Activated CD8-positive, alpha-beta T cell treated with anti-CD3 and anti-CD28 coated beads, Interleukin-2, amount 10 ng/mL, durations not matched to agents 7 days and 5 days (primary cell): ENCODE measurements at places on chromosomes 3 and 15.

DNA sequence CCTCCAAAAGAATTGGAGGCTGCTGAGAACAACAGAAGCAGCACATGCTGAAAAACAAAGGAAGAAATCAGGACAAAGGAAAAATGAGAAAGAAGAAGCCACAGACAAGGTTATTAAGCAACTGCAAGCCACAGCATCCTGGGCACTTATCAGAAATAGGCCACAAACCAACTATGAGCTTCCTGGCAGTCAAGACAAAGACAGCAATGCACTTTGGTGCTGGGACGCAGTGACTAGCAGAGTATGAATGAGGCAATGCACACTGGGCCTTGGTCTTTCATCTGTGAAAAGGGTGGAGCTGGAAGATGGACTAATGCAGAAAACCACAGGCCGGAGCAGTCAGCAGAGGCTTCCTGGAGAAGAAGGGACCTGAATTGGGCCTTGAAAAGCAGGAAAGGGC is 56.0 kb upstream of the LINGO1 start:
- H3K27ac ChIP-seq = no peak overlapping the region
- H3K4me1 ChIP-seq = peaks cover 13% of the 10 kb centered on the region
- no peak overlapping the region for H3K4me3 ChIP-seq
- H3K36me3 ChIP-seq = no peaks in the 10 kb centered on the region

- no peak for DNase-seq
- no peak overlapping the region for H3K27ac ChIP-seq
- H3K4me1 ChIP-seq = no peaks in the 10 kb centered on the region
These were observed 71.0 kb downstream of the NOX5 start for GRCh38 chr15:69085325-69086081.

DNA sequence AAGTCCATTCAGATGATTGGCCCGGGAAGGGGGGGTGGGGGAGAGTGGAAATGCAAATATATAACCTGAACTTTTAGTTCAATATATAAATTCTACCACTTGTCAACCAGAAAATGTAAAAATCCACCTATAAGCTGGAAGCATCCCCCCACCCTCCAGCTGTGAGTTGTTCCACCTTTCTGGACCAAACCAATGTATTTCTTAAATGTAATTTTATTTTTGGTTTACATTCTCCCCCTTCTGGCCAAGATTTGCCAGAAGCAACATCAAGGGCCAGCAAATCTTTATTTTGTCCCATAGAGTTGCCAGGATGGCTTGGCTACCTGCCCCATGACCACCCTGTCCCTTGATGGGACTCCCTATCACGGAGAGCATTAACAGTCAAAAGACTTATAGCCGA is 545.7 kb downstream of the TBL1XR1 start:
- no peak overlapping the region for H3K27ac ChIP-seq
- no peaks in the 10 kb centered on the region for H3K4me1 ChIP-seq
- no peak for DNase-seq
- no peaks in the 10 kb centered on the region for H3K36me3 ChIP-seq

- no peak for DNase-seq
- peaks cover 16% of the 10 kb centered on the region for H3K36me3 ChIP-seq
- H3K27ac ChIP-seq = no peak overlapping the region
These were observed 30.5 kb downstream of the TNK2 start for GRCh38 chr3:195877767-195878423.

DNA sequence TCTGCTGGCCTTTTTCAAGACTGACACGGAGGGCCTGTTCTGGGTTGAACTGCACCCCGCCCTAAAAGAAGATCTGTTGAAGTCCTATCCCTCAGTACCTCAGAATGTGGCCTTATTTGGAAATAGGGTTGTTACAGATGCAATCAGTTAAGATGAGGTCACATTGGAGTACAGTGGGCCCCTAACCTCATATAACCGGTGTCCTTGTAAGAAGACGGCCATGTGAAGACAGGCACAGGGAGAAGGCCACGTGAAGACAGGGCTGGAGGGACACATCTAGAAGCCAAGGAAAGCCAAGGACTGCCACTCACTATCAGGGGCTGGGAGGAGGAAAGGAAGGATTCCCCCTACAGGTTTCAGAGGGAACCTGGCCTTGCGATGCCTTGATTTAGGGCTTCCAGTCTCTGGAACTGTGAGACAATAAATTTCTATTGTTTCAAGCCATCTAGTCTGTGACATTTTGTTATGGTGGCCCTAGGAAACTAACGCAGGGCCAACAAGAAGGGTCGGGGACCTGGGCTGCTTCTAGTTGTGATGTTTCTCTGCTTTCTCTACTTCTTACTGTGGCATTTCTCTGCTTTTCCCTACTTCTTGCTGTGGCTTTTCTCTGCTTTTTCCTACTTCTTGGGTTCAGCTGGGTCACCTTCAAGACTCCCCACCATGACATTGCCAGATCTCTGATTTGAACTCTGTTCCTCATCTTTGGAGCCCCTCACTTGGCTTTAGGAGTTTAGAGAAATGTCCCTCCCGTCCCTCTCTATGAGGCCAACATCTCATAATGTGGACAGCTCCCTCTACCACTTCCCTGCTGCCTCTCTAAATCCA is 4.8 kb upstream of the CCDC174 start:
- no peak overlapping the region for H3K4me3 ChIP-seq
- H3K27ac ChIP-seq = no peak overlapping the region
- H3K27me3 ChIP-seq = peaks cover 15% of the 10 kb centered on the region
- no peak for DNase-seq

DNA sequence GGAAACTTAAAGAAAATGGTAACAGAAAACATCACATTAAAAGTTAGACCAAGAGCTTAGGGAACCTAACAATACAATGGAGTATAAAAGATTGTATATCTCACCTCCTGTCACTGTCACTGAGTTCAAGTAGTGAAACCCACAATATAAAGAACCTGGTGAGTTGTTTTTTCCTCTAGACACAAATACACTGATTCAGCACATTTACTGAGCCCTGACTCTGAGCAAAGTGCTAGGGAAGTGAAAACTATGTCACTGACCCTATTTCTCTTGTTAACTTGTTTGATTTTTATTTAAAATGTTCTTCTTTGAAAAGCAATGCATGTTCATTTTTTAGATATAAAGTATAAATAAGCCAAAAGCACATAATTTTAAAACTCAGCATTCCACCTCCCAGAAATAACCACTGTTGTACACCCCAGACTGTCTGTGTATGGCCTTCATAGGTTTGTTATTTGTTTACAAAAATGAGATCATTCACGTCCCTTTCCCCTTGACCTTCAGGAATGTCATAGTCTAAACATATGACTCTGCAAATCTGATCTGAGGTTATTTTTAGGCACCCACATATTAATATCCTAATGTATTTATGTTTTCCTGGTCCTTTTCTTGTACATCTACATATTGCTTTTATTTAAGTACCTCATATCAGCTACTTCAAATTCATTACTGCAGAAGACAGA is 69.2 kb upstream of the CSTA start:
- peaks cover 6% of the 10 kb centered on the region for H3K4me1 ChIP-seq
- H3K27ac ChIP-seq = no peak overlapping the region
- H3K4me3 ChIP-seq = no peak overlapping the region

- H3K27ac ChIP-seq = no peak overlapping the region
- no peaks in the 10 kb centered on the region for H3K27me3 ChIP-seq
- no peaks in the 10 kb centered on the region for H3K36me3 ChIP-seq
- H3K4me1 ChIP-seq = no peaks in the 10 kb centered on the region
- H3K4me3 ChIP-seq = no peak overlapping the region
- no peak for DNase-seq
These were observed 283.8 kb downstream of the C3orf38 start for GRCh38 chr3:88433568-88433967.

DNA sequence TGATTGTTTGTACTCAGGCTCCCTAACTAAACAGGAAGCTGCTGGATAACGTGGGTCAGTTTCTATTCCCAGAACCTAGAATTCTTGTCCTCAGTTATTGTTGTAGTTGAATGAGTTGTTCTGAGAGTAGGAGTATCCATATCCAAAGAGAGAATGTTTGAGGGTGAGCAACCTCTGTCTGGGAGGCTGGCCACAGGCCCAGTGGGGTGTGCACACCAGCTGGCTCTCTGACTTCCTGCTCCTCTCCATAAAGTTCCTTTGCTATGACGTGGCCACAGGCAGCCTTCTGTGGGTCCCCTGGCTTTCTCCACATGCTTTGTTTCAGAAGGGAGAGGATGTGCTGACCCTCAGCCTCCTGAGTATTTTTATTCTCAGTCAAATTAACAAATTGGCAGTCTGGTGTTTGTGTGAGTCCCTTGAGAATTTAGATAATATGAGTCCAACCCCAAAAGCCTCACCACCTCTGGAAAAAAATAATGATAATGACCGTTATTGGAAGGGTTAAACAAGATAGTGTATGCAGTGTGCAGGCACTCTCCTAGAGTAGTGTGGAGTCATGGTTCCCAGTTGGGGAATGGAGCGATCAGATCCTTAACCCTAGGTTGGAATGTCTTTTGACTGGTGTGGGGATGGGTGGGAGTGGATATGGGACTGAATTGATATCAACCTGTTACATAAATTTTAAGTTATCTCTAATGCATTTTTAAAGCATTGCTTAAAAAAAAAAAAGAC is 47.6 kb upstream of the MED12L start:
- no peaks in the 10 kb centered on the region for H3K4me1 ChIP-seq
- H3K36me3 ChIP-seq = no peaks in the 10 kb centered on the region
- H3K4me3 ChIP-seq = no peak overlapping the region
- no peak for DNase-seq
- H3K27me3 ChIP-seq = peaks cover 8% of the 10 kb centered on the region

- H3K4me1 ChIP-seq = no peaks in the 10 kb centered on the region
- H3K4me3 ChIP-seq = no peak overlapping the region
- H3K27ac ChIP-seq = no peak overlapping the region
- no peaks in the 10 kb centered on the region for H3K27me3 ChIP-seq
These were observed 156.2 kb downstream of the ADAMTSL3 start for GRCh38 chr15:83810110-83810509.

DNA sequence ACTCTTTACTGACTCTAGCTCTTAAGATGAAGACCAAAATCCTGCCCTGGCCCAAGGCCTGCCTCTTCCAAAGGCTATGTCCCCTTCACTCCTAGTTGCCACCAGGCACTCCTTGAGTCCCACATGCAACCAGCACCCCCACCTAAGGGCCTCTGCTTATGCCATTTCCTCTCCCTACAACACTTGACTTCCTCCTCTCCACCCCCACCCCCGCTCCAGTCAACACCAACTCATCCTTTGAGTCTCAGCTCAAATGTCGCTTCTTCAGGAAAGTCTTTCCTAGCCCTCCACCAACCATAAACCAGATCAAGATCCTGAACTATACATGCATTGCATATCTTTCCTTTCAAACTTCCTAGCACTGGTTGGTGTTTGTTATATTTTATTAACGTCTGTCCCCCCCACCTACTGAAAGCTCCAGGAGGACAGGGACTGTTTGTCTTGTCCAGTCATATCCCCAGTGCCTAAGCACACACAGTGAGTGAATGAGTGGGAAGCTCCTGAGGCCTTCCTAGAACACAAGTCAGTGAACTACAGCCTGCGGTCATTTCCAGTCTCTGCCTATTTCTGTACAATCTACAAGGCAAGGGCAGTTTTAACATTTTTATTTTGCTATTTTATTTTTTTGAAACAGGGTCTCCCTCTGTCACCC is 7.3 kb downstream of the TBC1D2B start:
- DNase-seq = peak; percentile 63
- H3K36me3 ChIP-seq = peaks cover 68% of the 10 kb centered on the region
- H3K27ac ChIP-seq = peak overlapping the region; percentile 95
- H3K4me3 ChIP-seq = peak overlapping the region; percentile 70

- H3K27ac ChIP-seq = no peak overlapping the region
- H3K36me3 ChIP-seq = no peaks in the 10 kb centered on the region
- no peak overlapping the region for H3K4me3 ChIP-seq
These were observed 234.8 kb upstream of the WNT5A start for GRCh38 chr3:55721716-55722484.

DNA sequence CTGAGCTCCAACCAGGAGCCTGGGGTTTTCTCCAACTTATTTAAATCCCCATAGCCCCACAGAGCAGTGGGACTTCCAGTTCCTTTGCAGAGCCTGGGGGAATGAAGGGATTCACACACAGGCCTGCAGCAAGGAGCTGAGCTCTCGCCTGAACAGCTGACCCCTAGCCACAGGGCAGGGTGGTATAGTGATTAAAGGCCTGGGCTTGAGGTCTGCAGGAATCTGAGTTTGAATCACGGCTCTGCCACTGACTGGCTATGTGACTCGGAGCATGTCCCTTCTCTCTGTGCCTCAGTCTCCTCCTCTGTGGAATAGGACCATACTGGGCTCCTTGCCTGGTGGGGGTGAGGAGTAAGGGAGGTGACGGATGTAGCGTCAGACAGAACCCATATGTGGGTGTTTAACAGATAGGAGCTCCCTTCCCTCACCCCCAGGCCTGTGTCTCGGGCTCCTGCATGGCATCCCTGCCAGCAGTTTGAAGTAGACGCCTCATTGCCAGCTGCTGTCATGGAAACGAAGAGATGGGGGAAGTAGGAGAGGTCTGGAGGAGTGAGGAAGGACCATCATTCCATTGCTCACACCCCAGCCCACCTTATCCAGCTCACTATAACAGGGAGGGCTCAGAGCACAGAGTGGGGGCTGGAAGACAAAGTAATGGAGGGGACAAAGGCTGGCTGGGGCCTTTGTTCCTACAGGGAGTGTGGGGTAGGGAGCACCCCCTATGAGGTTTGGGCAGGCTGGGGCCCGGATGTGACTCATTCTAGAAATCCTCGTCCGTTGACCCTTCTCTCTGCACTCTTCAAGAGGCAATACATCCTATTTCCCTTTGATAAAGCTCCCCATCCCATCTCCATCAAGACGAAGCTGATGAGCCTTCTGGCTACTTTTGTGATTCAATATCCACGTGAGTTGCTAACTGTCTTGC is 14.8 kb downstream of the HRH1 start:
- no peak for DNase-seq
- H3K27me3 ChIP-seq = peaks cover 18% of the 10 kb centered on the region
- H3K27ac ChIP-seq = no peak overlapping the region

DNA sequence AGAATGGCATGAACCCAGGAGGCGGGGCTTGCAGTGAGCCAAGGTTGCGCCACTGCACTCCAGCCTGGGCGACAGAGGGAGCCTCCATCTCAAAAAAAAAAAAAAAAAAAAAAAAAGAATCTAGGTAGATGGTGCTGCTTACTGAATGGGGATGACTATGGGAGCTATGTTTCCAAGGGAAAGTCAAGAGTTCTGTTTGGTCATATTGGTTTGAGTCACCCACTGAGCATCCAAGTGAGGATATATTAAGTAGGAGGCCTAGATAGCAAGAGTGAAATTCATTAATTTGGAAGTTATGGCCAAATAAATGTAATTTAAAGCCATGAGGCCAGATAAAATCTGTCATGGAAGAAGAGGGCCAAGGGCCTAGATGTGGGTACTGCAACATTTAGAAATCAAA is 9.0 kb upstream of the UACA start:
- H3K36me3 ChIP-seq = no peaks in the 10 kb centered on the region
- peaks cover 22% of the 10 kb centered on the region for H3K27me3 ChIP-seq
- no peak for DNase-seq
- peaks cover 12% of the 10 kb centered on the region for H3K4me1 ChIP-seq
- no peak overlapping the region for H3K4me3 ChIP-seq

DNA sequence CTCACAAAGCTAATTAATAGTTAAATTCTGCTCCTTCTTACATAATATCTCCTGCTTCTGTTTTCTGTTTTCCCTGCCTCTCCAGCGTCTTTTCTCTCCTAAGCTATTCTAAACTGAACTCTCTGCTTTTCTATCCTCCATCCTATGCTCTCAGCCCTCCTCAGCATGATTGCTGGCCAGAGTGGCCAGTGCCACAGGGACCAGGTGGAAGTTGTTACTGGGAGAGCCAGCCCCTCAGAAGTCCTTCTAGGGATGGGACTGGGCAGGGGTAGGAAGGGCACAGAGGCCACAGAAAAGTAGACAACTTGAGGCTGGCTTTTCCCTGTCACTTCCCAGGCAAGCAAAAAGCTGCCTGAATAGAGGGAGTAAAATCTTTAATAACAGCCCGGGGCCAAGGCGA is 76.8 kb downstream of the LARS2 start:
- H3K27ac ChIP-seq = peak overlapping the region; percentile 40
- H3K27me3 ChIP-seq = no peaks in the 10 kb centered on the region
- peaks cover 21% of the 10 kb centered on the region for H3K36me3 ChIP-seq
- no peak for DNase-seq
